Dermis blood vessel endothelial cell (primary cell): ENCODE measurements at places on chromosomes 1 and 21.

- no peak for DNase-seq
These were observed 9.5 kb downstream of the RHEX start for GRCh38 chr1:206062464-206062863.

- DNase-seq = no peak
These were observed 18.7 kb downstream of the ZSWIM5 start for GRCh38 chr1:45187725-45188124.

DNA sequence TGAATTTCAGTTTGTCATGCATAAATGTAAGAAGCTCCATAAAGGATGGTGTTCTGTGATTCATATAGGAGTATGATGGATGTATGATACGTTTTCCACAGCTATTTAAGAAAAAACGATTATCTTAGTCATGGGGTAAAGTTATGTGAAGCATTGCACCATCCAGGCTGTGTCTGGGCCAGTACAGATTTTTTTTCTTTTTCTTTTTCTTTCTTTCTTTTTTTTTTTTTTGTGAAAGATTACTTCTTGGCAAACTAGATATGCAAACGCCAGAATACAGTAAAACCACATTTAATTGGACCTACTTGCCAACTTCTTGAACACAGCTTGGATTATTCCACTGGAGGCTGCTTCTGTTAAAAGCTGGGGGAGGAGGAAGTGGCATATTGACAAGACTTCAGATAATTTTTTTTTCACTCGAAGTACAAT lies 14.9 kb downstream of the ZBTB18 start:
- no peak for DNase-seq

- peak; percentile 24 for DNase-seq
These were observed 25.7 kb downstream of the LDLRAD1 start for GRCh38 chr1:53992085-53992874.

- no peak for DNase-seq
These were observed 52.7 kb downstream of the TRMT1L start for GRCh38 chr1:185104083-185104482.

DNA sequence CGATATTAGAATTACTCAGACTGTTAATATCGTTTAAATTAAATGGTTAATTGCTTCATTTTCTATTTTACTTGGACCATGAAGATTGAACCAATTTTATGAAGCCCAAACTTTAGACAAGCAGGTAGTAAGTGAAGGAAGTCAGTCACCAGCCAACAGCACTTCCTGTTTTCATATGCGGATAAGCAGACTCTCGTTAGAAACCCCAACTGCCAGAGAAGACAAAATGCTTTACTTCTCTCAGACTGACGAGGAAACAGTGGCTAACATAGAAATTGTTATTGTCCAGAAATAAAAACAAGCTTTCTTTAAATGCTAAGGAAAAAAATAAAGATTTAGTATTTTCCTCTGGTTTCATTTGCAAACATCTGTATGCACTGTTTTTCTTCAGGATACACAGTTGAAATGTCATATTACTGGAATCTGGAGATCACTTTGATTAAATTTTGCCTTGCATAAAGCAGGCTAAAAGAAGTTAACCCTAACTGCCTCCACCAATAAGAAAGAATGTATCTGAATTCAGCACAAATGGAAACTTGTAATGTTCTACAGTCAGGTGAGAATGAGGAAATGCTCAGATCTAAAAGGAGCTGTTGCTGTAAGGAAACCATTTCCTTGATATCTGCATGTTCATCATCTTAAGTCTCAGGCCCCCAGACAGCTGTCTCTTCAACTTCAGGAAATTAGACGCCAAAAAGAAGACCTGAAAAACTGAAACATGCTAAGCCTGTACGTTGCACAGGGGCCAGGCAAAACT lies 129.8 kb upstream of the SAMSN1 start:
- DNase-seq = peak; percentile 20

DNA sequence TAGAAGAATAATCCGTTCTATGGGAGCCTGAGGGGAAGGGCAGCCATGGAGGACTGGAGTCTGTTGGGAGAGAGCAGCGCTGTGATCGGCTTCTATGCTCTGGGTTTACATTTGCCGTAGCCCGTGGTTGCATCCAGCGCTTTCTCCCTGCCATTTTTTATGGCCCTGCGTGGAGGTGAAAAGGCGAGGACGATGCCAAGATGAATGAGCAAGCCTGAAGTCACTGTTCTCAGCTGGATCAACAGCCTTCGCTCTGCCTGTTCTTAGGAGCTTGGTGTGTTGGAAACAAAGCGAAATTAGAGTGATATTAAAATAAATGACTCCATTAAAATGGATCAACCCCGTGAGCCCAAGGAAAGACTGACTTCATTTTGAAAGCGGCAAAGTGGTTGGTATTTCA lies 120.2 kb downstream of the KCNJ6 start:
- no peak for DNase-seq

- no peak for DNase-seq
These were observed 114.5 kb downstream of the DSCAM start for GRCh38 chr21:40732253-40733023.

- DNase-seq = no peak
These were observed 25.2 kb downstream of the NVL start for GRCh38 chr1:224304767-224305166.

DNA sequence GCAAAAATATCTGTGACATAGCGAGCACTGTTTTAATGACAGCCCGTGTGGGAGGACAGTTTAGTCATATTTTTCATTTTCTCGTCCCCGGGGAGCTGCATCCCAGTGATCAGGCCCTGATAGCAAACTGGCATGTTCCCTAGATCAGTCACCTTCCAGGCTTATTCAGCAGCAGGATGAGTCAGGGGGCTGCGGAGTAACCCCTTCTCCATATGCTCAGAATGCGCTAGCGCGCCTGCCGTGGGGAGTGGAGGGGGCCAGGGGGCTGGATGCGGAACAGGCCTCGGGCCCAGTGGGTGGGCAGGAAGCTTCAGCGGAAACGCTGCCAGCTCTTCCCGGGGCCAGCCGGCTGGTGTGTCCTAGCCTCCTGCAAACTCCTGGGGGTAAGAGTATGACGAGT lies 94.0 kb downstream of the KCND3 start:
- DNase-seq = no peak

DNA sequence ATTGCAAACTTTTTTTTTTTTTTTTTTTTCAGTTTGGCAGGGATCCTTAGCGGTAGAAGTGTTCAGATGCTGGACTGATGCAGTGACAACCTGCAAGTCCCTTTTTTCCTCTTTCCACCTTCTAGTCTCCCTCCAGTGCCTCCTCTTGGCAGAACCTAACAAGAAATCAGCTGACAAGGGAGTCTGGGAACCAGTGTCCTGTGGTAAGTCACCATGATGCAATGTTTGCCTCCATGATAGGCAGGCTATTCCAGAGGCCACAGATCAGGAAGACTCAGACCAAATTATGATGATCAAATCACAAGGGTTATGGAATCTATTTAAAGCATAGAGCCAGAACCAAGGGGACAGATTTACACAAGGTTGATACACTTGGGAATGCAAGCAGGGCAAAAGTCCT lies 3.0 kb upstream of the CD34 start:
- no peak for DNase-seq

- DNase-seq = no peak
These were observed 54.6 kb downstream of the F3 start for GRCh38 chr1:94486990-94487389.

DNA sequence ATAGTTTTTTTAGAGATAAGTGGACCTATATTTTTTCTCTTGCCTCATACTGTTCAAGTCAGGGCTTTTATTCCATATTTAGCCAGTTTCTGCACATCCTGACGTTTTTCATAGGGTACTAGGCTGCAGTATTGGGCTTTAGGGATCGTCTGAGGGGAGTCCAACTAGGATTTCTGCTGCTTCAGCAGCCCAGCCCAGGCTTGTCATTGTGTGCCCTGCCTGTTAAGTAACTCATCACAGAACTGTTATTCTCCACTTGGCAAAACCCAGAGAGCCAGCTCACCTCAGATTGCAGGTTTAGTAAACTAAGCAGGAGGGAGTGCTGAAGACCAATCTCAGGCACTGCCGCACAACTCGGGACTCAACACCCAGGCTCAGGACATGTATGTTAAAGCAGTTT lies 2.8 kb downstream of the GALNT2 start:
- no peak for DNase-seq

DNA sequence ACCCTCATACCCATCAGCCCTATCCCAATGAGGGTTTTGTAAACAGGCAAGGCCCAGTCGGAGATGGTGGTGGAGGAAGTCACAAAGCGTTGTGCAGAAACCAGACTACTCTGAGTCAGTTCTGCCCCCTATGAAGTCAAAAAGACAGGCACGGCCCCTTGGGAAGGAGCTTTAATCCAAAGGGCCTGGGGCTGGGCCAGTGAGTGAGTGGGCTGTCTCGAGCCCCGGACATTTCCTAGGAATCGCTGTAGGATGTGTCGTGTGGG lies 442 bp upstream of the AHCYL1 start:
- no peak for DNase-seq

- DNase-seq = no peak
These were observed 17.4 kb upstream of the KCNAB2 start for GRCh38 chr1:6028042-6028850.

GRCh38 chr1:60170709-60171108 lies 97.1 kb upstream of the C1orf87 start:
- no peak for DNase-seq

DNA sequence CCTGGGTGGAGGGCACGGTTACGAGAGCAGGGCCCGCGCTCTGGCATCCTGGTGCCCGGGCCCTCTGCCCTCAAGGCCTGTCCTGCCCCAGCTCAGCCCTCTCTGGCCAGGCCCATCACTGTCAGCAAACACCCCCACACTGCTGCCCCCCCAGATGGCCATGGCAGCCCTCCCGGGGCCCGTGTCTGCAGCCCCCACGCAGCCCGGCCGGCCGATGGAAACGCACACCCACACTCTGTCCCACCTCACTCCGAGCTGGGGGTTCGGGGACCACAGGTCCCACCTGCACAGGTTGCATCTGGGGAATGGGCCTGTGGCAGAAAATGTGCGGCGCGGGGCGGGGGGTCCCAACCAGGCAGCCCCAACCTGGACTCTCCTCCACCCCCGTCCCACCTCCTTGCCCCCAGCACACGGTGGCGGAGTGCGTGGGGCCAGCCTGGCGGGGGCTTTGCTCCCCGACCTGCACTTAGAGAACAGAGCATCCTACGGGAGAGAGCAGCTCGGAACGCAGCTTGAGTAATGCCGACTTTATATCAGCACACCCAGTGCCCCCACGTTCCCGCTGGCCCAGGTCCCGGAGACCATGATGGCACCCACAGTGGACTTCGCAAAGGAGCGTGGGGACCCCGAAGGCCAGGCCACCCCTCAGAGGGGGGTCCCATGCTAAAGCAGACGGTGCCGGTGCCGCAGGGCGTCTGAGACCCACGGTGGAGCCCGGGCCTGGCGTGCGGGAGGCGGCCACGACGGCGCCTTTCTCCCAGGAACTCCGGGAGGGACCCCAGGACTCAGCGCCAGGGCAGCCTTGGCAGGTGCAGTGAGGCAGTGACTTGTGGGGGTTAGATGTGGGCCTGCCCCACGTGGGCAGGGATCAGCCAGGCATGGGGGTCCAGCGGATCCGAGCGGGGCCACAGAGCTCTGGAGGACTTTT lies 7.5 kb upstream of the RNF223 start:
- no peak for DNase-seq

- DNase-seq = peak; percentile 67
These were observed 229.7 kb upstream of the CACYBP start for GRCh38 chr1:174769961-174770549.

GRCh38 chr1:36203027-36203553 lies 21.2 kb upstream of the THRAP3 start:
- DNase-seq = no peak

DNA sequence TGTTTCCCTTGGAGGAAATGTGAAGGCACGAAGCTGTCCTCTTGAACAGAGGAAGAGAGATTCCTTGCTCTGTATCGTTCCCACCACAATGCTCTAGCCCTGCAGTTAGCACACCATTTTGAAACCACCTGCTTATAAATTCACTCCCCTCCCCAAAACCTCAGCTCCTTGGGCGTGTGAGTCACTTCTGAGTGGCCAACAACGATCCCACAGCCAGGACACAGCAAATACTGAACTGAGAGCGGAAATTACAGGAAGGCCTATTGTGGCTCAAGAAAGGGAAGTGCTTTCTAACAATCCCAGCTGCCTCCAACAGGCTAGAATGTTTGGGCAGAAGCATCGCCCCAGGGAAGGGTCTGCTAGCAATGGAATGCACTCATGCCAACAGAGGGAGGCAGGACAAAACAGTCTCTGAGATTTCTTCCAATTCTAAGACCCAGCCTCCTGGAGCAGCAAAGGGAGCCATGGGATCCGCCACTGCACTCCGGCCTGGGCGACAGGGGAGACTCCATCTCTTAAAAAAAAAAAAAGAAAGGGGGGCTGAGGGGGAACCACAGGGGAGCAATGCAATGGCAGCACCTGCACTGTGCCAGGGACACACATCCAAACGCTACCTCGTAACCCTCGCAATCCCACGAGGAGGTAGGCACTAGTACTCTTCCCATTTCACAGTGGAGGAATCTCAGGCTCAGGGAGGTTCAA lies 1.9 kb downstream of the TMEM53 start:
- DNase-seq = peak; percentile 91

DNA sequence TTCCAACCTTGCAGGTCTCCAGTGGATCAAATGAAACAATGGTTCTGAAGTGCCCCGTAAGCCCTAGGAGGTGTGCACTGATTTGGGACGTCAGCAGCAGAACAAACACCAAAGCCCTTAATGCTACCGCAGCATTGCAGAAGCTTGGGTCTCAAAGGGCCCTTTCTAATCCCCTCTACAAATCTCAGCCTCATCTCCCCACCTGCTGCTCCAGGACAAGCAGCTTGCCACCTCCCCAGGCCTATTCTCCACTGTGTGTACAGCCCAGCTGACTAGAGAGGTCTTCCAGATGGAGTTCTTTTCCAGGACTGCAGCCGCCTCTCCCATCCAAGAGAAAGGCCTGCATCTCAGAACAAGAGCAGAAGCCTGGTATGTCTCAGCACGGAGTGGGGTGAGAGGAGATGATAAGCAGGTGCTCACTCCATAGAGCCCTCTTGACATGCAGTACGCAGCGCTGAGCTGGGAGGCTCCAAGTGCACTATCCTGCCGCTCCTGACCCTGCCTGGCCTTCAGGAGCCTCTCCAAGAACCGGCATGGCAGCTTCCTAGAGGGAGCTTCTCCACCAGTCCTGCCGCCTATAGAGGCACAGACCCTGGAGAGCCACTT lies 46.3 kb downstream of the MRPL37 start:
- DNase-seq = no peak

- no peak for DNase-seq
These were observed 18.3 kb upstream of the IL6R start for GRCh38 chr1:154386643-154387352.

GRCh38 chr1:206704226-206704625 lies 19.5 kb downstream of the MAPKAPK2 start:
- DNase-seq = no peak

GRCh38 chr1:14553711-14554110 lies 44.8 kb upstream of the KAZN start:
- DNase-seq = no peak
